ENCODE measurements at places on chromosomes 12 and 14.

- DNase-seq, result no peak
Measured at GRCh38 chr12:63862969-63863230, 18.4 kb downstream of the SRGAP1 start.

- DNase-seq, result no peak
Measured at GRCh38 chr14:38121320-38122020, 86.2 kb upstream of the SSTR1 start.

- DNase-seq, result no peak
Measured at GRCh38 chr12:34404377-34405285, 382.3 kb downstream of the ALG10 start.

GRCh38 chr14:89760086-89760485, 194.4 kb downstream of the EFCAB11 start:
- no peak for DNase-seq

DNA sequence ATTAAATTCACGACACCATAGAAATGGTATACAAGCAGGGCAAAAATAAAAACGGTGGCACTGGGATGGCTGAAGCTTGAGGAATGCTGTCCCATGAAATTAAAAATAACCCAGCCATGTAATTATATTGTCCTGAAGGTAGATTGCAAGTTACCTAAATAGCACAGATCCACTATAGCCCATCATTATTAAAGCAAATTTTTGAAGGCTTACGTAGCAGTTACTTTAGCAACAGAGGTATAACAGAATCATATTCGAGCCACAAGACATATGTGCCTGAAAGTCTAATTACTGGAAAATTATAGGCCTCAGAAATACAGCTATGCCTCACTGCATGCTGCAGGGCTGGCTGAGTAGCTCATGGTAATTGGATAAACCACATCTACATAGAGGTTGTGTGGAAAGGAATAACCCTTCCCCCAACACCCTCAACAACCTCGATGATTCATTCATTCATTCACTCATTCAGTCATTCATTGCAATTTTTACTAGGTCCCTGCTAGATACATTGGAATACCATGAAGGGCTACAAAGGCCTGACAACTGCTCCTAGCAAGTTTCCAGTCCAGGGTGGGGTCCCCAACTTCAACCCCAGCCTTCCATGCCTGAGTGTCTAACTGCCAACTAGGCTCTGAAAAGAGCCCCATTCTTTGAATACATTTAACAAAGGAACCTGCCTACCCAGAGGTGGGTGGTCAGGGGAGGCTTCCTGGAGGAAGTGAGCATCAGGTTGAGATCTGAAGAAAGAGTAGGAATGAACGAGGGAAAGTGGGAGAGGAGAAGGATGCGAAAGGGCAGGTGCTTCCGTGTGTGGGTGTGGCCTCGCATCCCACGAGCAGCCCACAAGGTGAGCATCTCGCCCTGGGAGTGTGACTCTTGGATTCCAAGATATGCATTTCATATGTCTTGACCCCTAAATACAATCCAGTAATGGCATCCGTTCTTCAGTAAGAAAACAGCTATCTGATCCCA, 18.0 kb upstream of the CMKLR1 start:
- DNase-seq, result no peak

DNA sequence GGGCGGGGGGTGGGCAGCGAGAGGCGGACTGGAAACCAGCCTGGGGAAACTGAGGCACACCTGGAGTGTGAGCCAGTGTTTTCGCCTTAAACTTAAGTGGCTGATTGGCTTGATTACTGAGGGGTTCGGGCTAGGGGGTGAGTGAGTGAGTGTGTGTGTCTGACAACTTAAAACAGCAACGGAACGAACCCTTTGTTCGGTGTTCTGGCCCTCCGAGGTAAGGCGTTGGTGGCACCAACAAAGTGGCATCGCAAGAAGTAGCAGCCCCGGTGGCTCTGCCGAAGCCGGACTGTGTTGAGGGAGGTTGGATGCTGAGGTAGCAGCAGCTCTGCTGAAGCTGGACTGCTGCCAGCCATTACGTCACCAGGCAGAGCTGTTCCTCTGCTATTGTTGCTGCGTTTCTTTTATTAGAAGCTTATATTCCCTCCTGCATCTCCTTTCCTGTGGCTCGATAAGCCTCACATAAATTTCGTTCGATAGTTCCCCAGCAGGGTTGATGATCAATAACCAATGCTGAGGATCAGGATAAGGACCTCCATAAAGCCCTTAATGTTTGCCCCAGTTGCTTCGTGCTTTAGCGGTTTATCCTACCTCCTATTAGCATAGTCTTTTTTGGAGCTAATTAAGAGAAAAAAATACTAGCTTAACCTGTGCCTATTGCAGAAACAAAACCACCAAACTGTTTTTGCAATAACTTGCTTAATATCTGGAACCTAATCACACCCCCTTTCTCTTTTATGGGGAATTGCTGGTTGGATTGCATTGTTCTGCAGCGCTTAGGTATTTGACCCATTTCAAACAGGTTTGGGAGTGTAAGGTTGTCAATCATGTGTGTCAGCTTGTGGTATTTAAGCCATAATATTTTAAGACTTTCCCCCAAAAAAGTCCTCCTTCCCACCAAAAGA, 1.3 kb downstream of the GPR137C start:
- peak; percentile 72 for DNase-seq

All from HTR-8/SVneo (cell line).